ENCODE measurements at places on chromosomes 6 and 20.

DNA sequence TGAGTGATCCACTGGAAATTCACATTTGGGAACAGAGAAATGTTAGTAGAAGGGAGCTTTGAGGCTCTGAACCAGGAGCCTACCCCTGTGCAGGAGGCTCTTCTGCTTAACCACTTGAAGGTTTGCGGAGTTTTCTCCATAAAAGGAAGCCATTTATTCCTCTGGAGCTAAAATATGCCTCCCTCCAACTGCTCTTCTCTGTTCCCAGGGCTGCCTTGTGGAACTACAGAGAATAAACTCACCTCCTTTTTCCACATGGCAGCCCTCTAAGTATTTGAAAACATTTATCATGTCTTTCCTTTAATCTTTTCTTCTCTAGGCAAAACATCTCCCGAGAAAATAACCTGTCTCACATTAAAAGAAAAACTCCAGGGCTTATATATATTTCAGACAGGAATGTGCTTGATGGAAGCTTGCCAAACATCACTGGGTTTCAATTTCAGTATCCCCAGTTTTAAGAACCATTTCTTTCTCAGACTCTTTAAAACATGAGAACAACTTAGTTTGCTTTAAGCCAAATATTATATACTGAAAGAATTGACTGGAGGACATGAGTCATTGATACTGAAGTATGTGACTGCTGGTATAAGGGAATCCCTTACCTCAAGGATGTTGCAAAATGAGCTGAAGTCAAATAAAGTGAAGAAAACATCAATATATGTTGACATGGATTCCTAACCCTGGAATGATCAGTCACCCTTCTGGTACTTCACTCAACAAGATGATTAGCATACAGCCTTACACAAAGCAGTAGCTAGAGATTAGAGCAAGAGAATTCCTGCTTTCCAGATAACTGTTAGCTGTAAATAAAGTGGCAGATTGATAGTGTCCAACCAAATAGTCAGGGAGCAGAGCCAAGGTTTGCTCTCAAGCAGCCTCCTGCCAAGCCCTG, 74.0 kb downstream of the ZBTB2 start:
- no peak for DNase-seq

DNA sequence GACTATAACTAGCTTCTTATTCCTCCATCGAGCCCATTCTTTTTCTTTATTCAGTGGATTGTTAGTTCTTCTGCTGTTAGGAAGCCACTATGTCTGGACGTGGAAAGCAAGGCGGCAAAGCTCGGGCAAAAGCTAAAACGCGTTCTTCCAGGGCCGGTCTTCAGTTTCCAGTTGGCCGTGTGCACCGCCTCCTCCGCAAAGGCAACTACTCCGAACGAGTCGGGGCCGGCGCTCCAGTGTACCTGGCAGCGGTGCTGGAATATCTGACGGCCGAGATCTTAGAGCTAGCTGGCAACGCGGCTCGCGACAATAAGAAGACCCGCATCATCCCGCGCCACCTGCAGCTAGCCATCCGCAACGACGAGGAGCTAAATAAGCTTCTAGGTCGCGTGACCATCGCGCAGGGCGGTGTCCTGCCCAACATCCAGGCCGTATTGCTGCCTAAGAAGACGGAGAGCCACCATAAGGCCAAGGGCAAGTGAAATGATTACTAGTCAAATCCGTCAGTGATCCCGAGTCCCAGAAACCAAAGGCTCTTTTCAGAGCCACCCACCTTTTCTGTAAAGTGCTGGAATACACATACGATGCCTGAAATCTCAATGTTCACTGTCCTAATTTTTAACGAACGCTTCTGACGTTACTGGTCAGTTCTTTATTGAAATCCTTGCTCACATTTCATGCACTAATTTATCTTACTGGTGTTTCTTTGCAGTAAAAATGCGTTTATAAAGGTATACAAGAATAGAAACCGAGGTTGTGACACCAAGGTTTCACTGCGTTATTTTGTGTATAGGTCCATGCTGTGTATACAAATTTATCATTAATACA, 129.9 kb downstream of the HFE start:
- no peak for DNase-seq

- no peak for DNase-seq
Observed at GRCh38 chr20:38248133-38248532, 12.4 kb downstream of the KIAA1755 start.

DNA sequence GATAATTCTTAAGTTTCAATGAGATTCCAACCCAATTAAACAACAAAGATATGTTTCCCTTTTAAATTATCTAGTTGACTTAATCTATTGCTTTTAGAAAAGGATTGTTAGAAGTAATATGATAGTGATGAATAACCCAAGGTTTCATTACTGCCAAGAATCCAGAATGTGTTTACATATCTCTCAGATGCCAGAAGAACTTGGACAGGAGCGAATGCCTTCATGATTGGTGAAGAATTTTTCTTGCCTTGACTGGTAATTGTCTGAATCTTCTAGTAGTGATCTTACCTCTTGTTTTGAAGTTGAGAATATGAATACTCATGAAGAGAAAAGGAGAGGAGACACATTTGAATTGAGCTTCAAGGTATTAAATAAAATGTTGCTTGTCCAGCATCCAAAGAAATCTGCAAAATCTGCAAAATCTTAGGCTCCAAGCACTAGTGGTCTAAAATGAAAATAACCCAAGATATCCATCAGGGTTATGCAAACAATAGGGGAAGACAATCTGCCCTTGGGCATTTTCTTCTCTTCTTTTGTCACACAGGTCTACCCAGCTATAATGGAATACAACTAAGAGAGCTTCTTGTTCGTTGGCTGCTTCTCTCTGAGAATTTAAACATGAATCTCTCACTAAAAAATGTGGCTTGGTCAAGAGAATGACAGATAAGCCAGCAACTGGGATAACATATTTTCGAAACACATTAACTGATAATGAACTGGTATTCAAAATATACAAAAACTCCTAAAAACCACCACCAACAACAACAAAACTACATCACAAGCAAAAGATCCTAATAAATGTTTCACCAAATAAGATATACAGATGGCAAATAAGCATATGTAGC, 928.9 kb downstream of the EYS start:
- DNase-seq: no peak

DNA sequence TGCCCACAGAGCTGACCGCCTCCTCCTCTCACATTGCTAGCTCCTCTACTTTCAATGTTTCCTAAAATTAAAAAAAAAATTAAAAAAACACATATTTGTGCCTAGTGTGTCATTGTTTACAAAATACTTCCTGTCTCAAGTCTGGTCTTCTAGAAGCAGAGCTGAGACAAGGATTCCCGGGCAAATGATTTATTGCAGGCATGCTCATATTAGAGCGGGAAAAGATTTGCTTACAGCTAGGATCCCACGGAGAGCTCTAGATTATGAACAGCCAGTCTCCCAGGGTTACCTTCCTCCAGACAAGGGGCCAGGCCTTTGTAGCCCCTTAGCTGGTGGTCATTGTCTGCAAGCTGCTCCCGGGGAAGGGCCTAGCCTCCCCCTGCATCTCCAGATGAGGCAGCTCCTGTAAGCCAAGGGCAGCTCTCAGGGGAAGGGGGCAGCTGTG, 9.4 kb downstream of the PACSIN1 start:
- DNase-seq: no peak

- no peak for DNase-seq
Observed at GRCh38 chr6:14102383-14102782, 15.2 kb upstream of the CD83 start.

DNA sequence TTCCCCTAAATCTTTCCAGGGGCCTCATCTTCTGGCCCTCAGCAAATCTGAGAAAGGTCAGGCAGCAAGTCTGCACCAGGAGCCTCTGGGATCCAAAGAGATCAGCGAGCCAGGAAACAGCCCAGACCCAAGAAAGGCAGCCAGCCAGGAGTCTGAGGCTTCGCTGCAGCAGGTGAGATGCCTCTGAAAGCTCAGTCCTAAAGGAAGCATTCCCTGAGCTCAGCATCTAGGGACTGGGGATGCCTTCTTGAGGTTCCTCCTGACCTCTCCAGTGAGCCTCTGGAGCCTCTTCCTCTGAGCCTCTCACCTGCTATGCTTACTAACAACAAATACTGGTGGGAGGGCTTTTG, 118.8 kb upstream of the MAFB start:
- DNase-seq: no peak

GRCh38 chr6:132400883-132401617, at the start of gene MOXD1:
Gene MOXD1, minus strand, starts transcription at chr6:132401475. Its CDS starts 49 bp downstream, at chr6:132401426.
- no peak for DNase-seq

- no peak for DNase-seq
Observed at GRCh38 chr6:47698342-47698787, at the start of gene ADGRF4. Gene ADGRF4, plus strand, starts transcription at chr6:47698580. Its CDS starts 8,666 bp downstream, at chr6:47707246.

Data from CD4-positive, alpha-beta T cell treated with Interleukin-12 subunit alpha and Interleukin-12 subunit beta, for 1 hour (primary cell).